ENCODE measurements at places on chromosomes 12 and 14.

DNA sequence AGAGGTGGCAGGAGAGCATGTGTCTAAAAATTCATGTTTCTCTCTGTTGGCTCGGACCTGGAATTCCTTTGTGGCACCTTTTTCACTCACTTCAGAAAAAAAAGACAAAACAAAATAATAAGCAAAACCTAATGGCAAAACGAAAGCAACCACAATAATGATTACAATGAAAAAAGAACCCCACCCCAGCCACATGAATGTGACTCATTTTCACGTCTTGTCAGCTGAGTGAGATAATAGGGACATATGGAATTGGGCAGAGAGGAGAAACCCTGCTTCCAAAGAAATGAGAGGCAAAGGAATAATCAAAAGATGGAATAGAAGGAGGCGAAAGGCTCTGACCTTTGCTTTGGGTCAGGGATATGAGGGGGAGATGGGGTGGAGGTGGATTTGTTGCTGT is 143.4 kb downstream of the SLC8A3 start:
- DNase-seq = no peak

GRCh38 chr14:91977884-91978283 is 30.4 kb upstream of the FBLN5 start:
- peak; percentile 14 for DNase-seq

DNA sequence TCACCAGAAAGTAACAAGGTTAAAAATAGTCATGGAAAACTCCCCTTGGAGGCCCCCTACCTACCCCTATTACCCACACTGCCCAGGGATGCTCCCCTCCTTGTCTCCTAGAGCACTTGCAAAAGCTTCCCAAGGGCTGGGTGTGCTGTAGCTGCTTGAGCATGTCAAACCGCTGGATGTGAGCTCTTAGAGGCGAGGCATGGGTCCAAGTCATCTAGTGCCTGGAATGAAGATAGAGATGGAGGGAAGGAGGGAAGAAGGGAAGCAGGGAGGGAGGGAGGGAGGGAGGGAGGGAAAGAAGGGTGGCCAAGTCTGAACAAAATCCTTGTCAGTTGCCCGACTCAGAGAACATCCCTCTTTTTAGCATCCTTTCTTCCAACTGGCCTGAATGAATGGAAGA is 43.1 kb downstream of the LTBP2 start:
- peak; percentile 53 for DNase-seq

DNA sequence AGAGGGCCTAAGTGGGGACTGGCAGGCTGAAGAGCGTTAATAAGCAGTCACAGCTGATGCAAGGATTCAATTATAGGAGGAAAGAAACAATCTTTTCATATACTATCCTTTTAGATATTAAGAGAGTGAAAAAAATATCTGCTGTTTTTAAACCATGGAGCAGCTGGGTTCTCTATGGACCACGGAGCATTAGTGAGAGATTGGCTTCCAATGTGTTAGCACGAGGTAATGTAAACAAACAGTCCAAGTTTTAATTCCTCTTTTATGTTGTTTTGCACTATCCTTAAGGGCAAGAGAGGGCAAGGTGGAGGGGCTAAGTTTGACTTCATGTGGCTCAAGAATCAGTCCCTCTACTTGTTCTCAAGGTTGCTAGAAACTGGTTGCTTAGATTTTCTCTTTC is 30.9 kb downstream of the CDKN1B start:
- DNase-seq = no peak

DNA sequence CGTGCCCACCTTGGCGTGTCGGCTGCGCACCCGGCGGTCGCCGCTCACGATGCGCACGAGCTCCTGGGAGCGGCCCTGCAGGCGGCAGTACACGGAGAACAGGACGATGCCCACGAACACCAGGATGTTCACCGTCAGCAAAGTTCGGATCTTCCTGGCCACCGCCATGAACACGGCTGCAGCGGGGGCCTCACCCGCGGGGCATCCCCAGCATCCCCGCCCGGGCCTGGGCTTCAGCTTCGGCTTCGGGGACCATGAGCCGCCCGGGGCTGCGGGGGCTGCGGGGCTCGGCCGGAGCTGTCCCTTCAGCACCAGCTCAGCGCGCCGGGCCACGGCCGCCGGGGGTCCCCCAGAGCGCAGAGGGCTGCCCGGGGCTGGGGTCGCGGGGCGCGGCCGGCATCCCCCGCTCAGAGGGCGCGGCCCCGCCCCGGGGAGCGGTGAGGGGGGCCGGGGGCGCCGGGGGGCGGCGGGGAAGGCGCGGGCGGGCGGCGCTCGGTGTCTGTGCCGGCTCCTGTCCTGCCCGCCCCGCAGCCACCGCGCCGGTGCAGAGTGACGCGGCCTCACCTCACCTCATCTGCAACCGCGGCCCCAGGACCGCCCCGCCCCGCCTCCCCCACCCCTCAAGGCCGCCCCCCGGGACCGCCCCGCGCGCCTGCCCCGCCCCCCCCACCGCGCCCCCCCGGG is at the start of gene GALNT9:
Gene GALNT9, minus strand, starts transcription at position 554 of the 684 bp plus-strand sequence. Its CDS starts 386 bp downstream, at position 168.
- peak; percentile 6 for DNase-seq

DNA sequence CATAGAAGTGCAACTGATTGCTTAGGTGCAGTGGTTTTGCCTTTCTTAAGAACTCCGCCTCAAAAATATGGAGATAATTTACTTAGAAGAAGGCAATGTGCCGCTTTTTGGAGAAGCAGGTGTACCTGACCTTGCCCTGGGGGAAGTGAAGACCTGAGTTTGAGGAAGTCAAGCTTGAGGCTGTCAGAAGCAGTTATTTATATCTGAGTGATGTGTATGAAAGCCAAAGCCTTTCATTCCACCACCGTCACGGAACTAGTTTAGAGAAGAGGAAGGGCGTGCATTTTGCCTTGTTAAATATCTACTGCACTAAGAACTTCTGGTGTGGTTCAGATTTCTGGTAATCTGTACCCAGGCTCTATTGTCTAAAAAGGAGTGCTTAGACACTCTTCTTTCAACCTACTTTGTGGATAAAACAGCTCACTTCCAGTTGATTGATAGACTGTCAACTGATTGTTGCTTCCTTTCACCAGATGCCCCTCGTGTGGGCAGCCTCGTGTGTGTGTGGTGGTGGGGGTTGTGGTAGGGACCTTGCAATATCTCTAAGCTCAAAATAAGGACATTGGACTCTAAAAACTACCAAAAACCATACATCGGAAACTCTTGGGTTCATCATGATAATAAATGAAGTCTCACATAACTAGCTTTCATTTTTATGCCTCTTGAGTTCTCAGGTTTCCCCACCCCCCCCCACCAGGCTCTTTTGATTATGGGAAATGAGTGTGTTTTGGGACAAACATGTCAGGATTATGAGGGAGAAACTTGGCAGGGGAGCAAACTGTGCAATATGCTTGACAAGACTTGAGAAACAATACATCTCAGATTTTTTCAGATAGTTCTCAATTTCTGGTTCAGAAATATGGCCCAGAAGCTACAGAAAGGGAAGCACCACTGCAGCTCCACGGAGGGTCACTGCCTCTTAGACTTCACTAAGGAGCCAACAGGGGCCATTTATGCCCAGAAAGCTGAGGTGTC is 78.6 kb downstream of the ARF6 start:
- peak; percentile 48 for DNase-seq

DNA sequence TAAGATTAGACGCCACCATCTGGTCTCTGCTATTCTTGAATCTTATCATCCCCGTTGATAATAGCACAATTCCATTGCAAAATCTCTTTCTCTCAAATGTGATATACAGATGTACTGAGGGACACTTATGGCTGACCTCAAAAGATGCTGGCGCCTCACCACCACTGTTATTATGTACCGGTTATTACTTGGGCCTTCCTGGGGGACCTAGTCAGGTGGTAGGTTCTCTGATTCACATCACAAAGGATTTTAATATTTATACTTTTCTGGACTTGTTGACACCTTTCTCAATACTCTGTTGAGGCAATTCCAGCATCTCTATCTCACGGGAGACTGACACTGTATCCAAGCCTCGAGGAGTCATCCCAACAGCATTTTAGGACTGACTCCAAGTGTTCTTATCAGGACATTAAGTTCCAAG is 21.3 kb upstream of the FAM234B start:
- DNase-seq = peak; percentile 26

- DNase-seq = peak; percentile 54
Measured at GRCh38 chr12:113462117-113462774, 9.4 kb downstream of the LHX5 start.

DNA sequence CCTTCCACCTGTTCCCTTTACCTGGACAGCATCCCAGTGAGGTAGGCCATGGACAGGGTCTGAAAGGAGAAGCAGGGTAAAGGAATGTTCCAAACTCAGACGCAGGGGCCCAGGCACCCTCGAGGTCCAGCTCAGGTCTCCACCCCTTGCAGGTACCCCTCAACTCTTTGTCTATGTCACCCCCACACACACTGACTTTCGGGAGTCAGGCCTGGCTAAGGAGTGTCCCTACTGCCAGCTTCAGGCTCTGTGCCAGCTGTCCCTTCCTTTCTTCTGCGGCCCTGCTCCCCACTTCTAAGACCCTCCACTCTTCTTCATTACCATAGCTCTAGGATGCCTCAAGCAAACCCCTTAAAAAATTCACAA is 13.6 kb downstream of the FAIM2 start:
- DNase-seq = no peak

DNA sequence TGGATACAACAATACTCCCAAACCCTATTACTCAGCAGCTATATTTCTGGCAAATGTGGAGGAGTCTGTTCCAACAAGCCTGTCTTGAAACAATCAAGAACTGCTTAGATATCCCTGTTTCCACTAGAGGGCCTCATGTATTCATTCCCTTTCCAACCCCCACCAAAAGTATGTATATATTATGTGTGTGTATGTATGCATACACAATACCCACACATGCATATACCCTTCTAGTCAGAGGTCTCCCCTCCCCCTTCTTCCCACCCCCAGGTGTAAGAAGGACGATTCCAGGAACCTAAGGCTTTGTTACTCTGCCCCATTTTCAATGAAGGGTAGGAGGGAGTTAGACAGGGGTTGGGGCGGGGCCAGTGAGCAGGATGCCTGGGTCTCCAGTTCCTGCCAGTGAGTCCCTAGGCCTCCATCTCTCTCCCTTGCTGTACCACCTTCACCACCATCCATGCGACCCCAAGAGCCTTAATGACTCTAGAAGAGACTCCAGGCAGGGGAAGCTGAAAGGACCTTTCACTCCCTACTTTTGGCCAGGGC is at the start of gene DGKA:
Gene DGKA, plus strand, starts transcription at position 392 of the 546 bp plus-strand sequence. CDS start 5,342 bp downstream, outside the sequence.
- peak; percentile 82 for DNase-seq

DNA sequence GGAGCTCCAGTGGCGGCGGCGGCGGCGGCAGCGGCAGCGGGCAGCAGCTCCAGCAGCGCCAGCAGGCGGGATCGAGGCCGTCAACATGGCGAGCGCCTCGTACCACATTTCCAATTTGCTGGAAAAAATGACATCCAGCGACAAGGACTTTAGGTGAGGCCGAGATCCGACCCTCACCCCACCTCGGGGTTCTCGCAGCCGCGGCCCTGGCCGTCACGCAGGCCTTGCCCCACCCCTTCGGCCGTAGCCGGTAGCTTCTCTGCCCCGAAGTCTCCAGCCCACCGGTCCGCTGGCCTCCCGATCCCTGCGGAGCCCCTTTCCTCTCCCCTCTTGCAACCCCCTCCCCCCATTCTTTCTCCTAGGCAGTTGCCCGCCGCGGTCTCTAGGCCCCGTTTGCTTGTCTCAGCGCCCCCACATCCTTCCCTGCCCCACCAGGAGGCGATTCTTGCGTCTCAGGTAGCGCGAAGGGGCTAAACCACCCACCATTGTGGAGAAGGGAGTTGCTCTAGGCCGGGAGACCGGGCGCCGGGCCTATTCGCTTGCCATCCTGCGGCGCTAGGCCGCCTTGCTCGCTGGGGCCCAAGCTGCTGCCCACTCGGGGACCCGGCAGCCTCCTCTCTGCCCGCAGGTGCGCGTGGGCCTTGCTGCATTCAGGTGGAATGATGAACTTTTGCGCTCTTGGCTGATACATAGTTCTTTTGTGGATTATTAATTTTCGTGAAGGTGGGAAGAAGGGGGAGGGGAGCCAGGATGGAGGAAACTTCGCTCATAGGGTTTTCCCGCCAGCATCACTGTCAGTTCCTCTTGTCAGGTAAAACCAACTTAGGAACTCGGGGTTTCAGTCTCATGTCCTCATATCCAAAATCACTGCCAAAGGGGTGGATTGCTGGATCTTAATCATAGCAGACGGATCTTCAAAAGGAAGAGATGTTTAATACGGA is 745 bp downstream of the CAND1 start:
- DNase-seq = peak; percentile 34

GRCh38 chr12:57240926-57241401 is 10.0 kb downstream of the STAC3 start:
- DNase-seq = no peak

- no peak for DNase-seq
Measured at GRCh38 chr12:91968777-91969171, 176.9 kb downstream of the BTG1 start.

DNA sequence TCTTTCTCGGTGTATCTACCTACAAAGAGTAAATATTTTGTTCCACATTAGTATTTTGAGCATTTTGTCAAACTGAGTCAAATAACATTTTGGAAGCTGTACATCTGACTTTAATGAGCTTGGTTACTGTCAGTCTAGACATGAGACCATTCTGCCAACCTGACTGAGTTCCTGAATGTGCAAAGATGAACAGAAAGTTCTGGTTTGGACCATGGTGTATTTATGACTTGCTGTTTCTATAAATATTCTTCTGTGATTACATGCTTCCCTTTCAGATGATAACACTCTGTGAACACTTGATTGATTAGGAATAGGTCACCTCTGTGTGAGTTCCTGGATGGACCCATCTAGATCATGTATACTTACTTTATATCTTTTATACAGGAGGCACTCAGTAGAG is 827.8 kb downstream of the VRK1 start:
- no peak for DNase-seq

DNA sequence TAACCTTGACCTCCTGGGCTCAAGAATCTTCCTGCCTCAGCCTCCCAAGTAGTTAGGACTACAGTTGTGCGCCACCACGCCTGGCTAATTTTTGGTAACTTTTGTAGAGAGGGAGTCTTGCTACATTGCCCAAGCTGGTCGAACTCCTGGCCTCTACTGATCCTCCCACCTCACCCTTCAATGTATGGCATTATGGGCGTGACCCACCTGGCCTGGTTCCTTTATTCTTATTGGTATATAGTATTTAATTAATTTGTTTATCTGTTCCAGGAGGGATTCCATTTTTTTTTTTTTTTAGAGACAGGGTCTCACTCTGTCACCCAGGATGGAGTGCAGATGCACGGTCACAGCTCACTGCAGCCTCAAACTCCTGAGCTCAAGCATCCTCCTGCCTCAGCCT is 40.9 kb upstream of the EAPP start:
- no peak for DNase-seq

DNA sequence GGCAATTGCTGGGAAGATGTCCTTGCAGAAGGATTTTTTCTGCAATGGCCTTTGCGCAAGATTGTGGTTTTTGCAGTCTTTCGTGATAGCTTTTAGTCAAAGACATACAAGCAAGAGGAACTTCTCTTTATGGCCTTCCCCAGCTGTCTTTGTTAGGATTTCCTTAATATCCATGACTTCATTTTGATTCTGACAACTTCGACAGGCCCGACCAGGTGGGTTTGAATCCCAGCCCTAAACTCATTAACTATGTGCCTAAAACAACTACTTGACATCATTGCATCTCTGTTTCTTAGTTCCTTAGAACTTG is 13.3 kb upstream of the VRK1 start:
- no peak for DNase-seq

GRCh38 chr12:53966085-53966384 is 6.9 kb upstream of the HOXC11 start:
- no peak for DNase-seq

GRCh38 chr14:54818201-54819133 is 84.2 kb downstream of the GCH1 start:
- DNase-seq = peak; percentile 86

GRCh38 chr12:30514666-30515065 is 181.0 kb downstream of the IPO8 start:
- DNase-seq = no peak

All from fibroblast of skin of right quadriceps (primary cell).